Omental fat pad (tissue), 4 donors: ENCODE measurements at places on chromosomes 13 and 19.
A peak's percentile ranks its signal among the peaks of the same experiment; 100 is the strongest.

DNA sequence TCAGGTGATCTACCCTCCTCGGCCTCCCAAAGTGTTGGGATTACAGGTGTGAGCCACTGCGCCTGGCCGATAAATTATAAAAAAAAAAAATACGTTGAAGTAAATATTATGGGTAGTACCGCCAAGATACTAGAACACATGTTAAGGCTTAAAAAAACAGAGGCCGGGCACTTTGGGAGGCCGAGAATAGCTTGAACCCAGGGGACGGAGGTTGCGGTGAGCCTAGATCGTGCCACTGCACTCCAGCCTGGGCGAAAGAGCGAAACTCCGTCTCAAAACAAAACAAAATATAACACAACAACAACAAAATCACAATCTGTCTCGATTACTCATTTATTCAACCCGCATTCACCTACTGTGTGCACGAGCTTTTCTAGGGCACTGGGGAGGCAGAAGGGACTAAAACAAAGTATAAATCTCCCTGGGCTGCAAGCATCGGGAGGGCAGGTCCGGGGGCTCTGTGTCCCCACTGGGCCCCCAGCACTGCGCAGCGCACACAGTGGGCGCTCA is 1.3 kb upstream of the BICRA start:
- DNase-seq: no peak

DNA sequence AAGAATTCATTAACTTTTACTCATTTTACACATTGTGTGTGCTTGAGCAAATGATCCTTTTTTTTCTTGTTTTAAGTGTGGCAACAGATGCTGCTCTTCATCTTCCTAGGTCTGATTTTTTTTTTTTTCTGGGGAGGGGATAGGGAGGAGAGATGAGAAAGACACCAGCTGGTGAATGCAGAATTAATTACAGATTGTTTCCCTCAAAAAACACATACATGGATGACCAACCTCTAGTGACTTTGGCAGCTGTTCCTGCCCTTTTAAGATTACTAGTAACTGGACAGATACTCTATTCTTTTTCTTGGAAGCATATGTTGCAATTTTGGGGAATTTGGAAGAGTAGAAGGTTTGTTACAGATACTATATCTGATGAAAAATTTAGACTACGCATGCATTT is 103.6 kb upstream of the MYO16 start:
- no peak for DNase-seq

DNA sequence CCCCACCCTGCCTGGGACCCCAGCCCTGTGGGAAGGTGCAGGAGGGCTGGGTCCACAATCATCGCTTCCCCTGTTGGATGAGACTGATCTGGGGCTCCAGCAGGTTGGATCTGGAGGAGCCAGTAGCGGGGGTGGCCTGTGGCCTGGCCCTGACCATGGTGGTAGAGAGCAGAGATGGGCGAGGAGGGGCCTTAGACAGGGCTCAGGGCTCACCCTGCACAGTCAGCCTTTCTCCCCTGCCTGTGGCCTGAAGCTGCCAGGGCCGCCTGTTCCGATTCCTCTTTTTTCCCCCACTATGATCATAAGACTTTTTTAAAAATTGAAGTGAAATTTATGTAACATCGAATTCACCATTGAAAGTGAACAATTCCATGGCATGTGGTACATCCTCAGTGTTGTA is 18.2 kb downstream of the SIN3B start:
- DNase-seq: no peak

GRCh38 chr19:41959056-41960053 is at the start of gene RABAC1:
RABAC1 (minus strand) TSS chr19:41959321; CDS start chr19:41959292, 29 bp downstream.
- peak; percentile 70 for DNase-seq

- DNase-seq: no peak
These were observed 159.6 kb upstream of the ATXN8OS start for GRCh38 chr13:69948016-69948415.

- no peak for DNase-seq
These were observed 3.7 kb upstream of the AKAP8L start for GRCh38 chr19:15422296-15423075.

DNA sequence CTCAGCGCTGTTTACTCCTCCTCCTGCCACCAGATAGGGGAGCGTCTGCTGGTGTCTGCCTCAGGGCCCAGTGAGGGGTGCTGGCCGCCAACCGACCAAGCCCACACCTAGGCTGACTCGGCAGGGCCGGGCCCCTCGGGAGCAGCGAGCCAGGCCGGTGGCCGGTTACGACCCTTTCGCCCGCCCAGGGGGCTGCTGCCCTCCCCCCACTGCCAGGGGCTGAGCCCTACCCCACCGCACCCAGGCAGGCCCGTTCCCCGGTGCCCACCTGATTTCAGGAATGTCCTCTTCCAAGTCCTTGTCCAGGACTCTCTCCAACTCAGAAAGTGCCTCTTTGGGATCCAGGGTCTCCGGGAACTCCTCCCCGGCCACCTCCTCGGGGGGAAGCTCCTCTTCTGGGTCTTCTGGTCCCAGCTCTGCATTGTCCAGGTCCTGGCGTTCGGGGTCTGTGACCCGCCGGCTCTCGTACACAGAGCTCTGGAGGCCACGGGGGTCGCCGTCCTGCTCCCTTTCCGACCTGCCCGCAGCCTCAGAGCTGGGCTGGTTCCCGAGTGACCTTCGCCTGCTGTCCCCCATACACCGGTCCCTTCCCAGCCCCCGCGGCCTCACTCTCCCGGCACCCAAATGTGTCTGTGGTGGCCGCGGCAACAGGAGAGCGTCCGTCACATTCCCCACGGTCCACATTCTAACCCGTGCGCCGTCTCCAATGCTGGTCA is 31.0 kb upstream of the MIER2 start:
- no peak for DNase-seq

DNA sequence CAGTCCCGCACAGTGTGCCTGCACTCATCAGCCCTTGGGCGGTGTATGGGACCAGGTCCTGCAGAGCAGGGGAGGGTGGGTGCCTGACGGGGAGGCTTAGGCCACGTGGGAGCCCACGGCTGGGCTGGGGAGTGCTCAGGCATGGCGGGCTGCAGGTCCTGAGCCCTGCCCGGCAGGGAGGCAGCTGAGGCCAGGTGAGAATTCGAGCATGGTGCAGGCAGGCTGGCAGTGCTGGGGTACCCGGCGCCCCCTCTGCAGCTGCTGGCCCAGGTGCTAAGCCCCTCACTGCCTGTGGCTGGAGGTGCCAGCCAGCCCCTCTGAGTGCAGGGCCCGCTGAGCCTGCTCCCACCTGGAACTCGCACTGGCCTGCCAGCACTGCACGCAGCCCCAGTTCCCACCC is 630.9 kb upstream of the PCDH20 start:
- no peak for DNase-seq

GRCh38 chr19:46654621-46655152 is 6.3 kb downstream of the DACT3 start:
- DNase-seq: no peak

GRCh38 chr19:13881692-13882418 is 4.9 kb downstream of the NANOS3 start:
- DNase-seq: no peak

GRCh38 chr13:70385852-70386251 is 277.6 kb upstream of the KLHL1 start:
- no peak for DNase-seq

GRCh38 chr19:39842693-39843435 is 3.3 kb downstream of the FBL start:
- no peak for DNase-seq

DNA sequence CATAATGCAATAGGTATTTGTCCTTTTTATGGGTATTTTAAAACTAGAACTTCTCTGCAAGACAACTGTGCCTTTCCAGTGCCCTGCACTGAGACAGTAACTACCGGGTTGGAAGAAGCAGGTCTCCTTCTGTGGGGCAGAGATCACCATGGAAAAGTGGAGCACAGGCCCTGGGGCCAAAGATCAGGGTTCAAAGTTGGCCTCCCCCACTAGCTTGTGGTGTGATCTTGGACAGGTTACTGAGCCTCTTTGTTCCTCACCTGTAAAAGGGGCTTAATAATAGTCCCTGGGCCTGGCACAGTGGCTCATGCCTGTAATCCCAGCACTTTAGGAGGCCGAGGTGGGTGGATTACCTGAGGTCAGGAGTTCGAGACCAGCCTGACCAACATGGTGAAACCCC is 68.3 kb downstream of the CEBPG start:
- DNase-seq: no peak

DNA sequence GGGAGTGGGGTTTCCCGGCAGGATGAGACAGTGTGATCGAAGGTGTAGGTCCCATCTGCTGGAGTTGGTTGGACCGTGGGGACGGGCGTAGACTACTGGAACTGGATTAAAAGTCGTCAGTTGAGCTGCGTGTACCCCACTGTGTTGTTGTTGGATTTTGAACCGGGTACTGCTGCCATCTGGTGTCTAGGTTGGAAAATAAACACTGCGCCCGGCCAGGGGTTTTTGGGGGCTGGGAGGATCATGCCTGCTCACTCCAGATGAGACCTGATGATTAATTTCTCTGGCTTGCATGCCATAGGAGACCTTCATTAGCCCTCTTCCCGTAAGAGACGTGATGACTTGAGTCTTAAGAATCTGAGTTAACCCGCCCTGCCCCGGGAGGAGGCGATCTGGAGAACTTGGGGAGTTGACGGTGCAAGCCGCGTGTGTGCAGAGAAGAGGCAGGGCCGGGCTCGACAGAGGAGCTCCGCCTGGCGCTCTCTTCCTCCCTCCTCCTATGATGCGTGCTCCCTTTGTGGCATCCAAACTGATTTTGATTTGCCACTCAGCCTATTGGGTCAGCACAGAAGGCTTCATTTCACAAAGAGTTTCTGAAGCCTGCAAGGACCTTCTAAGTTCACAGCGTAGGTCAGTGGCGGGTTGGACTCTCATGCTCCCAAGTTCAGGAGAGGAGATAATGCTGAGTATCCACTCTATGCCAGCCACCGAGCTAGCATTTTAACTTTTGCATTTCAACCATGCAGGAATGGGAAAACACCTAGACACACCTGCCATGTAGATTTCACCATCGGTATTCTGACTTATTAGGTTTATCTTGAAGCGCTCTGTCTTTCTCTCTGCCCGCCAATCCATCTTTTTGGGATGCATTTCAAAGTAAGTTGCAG is 2.7 kb downstream of the UHRF1 start:
- DNase-seq: peak; percentile 52

- no peak for DNase-seq
These were observed 32.5 kb upstream of the IRS2 start for GRCh38 chr13:109818886-109819285.

DNA sequence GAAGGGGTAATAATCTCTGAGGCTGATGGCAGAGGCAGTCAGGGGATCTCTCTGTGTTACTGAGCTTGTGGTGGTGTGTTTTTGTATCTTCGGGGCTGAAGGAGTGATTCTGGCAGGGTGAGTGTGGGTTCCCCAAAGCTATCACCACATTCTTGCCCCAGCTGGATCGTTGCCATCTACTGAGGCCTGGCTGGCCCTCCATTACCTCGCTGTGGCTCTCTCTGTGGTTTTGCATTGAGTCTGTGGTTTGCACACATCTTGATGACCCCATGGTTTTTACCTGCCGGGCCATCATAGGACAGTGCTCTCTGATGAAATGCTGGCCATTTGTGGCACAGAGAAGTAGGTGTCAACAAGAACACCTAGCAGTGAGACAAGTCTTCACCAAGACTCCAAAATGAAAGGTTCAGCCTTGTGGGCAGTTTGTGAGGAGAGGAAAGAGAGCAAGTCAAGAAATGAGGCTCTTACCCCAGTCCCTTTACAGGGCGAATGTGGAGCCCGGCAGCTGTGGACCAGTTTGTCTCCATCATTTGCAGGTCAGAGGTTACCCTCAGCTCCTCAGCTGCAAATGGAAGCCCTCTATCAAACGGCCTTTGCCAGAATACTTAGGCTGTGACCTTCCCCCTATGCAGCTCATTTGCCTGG is 69.0 kb upstream of the NPAS1 start:
- DNase-seq: no peak

- DNase-seq: no peak
These were observed 5.7 kb downstream of the PAK4 start for GRCh38 chr19:39131255-39131755.

DNA sequence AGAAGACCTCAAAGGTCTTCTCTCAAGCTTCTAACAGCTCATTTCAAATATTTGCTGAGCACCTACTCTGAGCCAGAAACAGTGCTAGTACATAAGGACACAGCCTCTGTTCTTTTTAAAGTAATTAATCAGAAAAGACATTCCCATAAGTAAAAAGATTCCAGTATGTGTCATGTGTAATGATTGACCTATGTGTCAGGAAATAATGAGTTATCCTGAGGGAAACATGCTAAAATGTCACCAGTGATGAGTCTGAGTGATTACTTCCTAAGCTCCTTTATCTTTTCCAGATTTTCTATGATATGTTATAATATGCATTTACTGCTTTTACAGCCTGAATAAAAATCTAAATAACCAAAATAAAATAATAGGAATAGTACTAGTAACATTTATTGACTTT is 107.6 kb downstream of the SLC25A15 start:
- no peak for DNase-seq

DNA sequence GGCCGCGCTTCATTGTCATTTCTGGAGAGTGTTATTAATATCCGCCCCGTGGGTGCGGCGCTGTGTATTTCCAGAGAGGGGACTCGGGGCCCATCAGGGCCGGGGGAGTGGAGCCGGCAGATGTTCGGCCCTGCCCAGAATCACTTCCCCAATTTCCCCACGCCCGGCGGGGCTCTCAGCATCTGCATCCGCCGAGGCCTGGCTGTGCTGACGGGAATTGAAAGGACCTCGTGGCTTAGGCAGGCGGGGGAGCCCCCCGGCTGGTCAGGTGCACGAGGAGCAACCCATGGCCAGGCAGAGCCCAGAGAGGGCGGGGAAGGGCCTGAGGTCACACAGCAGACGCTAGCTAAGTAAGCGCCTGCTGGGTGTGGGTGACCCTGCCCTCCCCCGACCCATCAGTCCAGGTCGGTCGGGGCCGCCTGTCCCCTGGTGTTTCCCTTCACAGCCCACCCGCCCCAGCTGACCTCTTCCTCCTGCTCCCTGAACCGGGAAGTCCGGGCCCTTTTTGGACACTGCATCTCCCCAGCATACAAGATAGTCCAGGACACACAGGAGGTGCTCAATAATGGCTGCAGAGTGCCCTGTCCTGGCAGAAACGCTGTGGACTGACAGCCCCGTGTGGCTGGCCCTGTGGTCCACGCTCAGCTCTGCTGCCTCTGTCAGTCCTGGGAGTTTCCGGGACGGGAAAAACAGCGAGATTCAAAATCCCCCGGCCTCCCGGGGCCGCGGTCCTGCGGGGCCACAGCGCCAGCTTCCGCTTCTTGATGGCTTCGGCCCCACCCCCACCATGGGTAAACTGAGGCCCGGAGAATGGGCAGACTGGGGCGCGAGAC is 22.1 kb downstream of the ARID3A start:
- DNase-seq: no peak

DNA sequence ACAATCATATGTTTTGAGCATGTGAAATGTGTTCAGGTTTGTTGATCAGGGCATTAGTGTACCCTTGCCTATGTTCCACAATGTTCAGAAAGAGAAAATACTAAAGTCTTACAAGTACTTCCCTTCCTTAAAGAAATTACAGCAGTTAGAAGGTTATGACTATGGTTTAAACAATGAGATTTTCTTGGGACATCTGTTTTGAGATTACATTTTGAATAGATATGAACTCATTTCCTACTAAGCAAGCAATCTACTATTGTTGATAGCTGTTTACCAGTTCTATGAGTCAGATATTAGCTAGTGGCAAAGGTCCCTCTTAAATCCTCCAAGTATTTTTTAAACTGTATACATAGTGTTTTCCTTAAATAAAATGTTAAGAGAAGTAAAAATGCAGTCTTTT is 241.3 kb downstream of the DACH1 start:
- DNase-seq: no peak

- no peak for DNase-seq
These were observed 405.2 kb upstream of the PRR20A start for GRCh38 chr13:56735537-56735942.
